Adrenal gland (tissue), 19 donors: ENCODE measurements at places on chromosomes 11 and 22.

DNA sequence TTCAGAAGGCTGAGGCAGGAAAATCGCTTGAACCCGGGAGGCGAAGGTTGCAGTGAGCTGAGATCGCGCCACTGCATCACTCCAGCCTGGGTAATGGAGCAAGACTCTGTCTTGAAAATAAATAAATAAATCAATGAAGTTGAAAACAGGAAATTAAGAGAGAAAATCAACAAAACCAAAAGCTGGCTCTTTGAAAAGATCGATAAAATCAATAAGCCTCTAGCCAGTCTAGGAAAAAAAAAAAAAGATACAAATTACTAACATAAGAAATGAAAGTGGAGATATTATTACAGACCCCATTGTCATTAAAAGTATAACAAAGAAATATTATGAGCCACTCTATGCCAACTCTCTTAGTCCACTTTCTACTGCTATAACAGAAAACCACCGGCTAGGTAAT, 48.0 kb upstream of the NUP160 start:
- no peak for DNase-seq

GRCh38 chr22:48742191-48742555, 1085.5 kb downstream of the BRD1 start:
- peak; percentile 4 for DNase-seq

GRCh38 chr11:57873196-57873911, 111.8 kb downstream of the CTNND1 start:
- DNase-seq = no peak

- DNase-seq = no peak
Measured at GRCh38 chr11:11923828-11924227, 82.1 kb downstream of the USP47 start.
